ENCODE measurements at places on chromosomes 5 and 9.

- no peak for DNase-seq
Measured at GRCh38 chr9:71384343-71384742, 262.9 kb upstream of the TRPM3 start.

DNA sequence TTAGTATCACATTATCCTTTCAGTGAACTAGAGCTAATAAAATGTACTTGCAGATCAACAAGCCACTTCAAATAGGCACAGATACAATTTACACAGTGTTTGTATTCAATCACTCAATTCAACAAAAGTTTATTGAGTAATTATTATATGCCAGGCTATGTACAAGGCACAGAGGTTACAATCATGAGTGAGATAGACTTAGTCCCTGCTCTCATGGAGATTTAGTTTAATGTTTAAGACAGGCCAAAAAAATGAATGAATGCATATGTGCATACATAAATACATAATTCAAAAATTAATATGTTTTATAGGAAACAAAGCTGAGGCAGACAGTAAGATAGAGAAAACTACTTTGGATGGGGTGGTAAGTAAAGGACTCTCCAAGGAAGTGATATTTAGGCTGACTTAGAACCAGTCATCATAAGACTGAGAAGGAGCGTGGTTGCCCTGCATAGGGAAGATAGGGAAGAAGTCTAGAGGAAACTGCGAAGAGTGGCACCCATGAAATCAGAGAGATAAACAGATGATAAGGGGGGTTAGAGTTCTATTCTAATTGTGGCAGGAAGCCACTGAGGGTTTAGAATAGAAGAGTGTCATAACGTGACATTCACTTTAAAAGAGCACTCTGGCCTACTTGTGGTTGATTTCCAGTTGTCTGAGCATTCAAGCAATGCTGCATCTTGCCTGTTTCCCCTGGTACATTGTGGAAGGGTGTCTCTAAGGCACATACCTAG lies 49.7 kb upstream of the GRAMD2B start:
- peak; percentile 60 for DNase-seq

DNA sequence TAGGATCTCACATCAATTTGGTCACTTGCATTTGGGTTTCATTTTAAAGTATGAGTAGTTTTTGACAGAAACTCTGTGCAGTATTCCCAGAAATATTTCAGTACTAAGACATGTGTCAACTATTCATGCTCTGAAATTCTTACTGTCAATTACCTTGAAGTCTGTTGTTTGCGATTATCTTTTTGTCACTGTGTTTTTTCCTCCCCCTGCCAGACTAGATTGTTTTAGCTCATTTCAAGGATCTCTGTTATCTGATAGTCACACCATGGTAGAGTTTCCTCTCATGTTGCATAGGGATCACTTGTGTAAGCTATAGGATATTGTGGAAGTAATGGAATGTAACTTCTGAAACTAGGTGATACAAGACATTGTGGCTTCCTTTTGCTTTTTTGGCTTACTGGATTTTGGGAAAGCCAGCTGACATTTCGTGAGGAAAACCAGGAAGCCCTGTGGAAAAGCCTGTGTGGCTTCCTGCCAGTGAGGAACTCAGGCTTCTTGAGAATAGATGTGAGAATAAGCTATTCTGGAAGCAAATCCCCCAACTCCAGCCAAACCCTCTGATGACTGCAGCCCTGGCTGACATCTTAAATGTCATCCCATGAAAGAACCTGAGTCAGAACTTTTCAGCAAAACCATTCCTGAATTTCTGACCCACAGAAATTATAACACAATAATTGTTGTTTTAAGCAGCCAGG lies 122.2 kb downstream of the FGF10 start:
- no peak for DNase-seq

DNA sequence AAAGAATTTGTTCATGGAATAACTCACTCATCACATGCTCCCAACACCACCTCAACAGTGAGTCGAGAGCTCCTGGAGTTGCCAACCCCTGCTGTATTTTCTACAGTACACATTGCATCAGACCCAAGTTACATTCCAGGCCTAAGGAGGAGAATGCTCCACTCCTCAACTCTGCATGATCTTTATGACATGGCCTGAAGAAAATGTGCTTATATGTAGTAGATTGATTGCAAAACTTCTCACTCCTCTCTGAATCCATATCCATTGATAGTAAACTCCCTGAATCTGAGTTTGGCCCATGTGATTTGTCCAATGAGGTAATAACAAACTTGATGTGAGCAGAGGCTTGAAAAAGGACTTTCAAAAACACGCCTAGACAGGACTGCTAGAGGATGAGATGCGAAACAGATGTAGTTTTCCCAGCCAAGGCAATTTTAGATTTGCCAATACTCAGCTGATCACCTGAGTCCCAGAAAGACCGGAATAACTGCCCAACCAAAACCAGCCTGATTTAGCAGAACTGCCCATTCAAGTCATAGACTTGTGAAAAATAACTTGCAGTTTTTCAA lies 29.0 kb upstream of the PAPPA start:
- DNase-seq, result no peak

DNA sequence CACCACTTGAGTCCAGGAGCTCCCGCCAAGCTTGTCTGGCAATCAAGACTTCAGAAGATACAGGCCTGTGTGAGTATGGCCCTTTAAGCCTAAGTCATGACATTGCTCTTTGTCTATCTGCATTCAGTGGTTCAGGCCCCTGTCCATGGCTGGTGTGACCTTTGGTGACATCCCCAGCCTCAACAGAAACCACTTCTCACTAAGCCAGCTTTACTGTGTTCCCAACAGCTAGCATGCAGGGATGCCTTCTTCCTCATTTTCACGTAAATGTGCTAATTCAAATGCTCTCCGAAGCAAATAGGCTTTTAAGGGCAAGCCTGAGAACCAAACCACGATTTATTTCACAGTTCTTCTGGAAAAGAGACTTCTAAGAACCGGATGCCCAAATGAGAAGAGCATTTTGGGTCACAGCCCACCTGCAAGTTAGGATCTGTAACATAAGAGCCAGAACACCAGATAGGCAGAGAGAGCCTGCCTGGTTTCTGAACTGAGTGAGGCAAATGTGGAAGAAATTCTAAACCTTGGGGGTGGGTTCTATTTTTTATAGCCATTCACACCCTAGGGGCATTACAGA lies 14.9 kb downstream of the CD180 start:
- DNase-seq, result no peak

Data from islet precursor cell (in vitro differentiated cells).